ENCODE measurements at places on chromosomes 3 and 15.
A peak's percentile ranks its signal among the peaks of the same experiment; 100 is the strongest.

DNA sequence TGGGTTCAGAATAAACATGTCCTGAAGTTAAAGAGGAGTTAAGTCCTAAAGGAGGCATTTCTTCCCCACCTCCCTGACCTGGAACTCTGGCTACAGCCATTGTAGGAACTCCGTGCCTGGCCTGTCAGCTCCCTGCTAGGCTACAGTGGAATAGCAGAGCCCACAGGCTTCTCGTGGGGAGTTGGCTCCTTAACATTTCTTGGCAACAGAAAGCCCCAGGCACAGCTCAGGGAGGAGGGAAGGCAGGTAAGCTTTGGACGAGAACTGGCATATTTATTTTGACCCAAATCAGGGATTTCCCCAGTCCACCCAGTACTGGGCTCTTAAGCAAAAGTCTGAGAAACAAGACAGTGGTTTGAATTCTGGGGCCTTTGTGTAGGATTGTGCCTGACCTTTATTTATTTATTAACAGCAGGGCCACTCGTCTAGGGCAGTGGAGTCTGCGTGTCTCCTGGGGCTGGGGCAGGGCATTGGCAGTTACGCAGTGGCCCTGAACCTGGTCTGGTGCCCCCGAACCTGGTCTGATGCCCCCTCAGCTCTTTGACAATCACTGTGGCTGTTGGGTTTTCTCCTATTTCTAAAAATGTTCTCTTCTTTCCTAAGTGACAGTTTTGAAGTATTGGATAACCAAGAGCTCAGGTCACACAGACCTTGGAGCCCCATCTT lies 7.9 kb upstream of the ISG20 start:
- DNase-seq: no peak

DNA sequence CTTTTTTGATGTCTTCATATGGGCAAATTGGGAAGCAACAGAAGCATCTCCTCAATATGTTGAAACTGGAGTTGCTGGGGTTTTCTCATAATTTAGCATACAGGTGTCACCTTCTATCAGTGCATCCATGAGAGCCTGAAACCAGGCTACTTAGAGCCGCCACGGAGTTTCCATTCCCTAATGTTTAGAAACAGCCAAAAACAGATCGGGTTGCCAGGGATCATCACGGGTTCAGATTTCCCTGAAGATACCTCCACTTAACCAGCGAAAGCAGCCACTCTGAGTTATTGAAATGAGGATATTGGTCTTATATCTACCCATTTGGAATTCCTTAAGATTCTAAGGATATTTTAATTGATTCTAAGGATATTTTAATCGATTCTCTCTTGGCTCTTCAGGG lies 14.5 kb downstream of the TERB2 start:
- no peak for DNase-seq

DNA sequence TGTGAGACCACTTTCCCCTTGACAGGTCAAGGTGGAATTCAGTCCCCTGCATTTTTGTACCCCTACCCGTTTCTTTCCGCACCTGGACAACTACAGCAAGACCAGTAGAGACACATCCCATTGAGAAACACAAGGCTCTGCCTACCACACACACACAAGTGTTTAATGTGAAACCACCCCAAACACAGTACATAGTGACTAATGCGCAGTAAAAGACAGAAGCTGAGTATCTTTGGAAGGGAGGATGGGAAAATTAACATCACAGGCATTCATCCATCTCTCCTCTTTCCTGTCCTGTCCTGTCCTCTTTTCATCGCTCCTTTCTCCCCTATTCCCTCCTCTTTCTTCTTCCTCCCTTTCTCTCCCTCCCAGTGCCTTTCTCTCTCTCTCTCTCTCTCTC lies 64.8 kb downstream of the SCN11A start:
- DNase-seq: no peak

DNA sequence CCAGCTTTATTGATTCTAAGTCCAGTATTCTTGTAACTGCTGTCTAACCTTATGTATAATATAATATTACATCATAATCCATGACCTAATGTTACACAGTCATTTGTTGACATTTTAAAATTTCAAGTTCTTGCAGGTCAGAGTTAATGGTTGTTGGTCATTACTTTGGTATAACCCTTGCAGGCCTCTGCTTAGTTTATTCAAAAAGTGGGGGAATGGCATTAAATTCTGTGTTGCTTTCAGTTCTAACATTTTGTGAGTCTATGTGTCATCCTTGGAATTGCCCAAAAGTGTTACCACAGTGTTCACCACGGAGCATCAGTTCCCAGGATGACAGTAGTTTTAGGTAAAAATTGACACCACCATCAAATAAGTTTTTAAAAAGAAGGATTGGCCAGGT lies 174.8 kb upstream of the BCL6 start:
- no peak for DNase-seq

- DNase-seq: peak; percentile 45
Measured at GRCh38 chr3:11452885-11453847, 181.0 kb downstream of the ATG7 start.

- DNase-seq: peak; percentile 17
Measured at GRCh38 chr3:31534065-31534425, 1.3 kb downstream of the STT3B start.

- DNase-seq: peak; percentile 70
Measured at GRCh38 chr15:84654689-84655453, 788 bp upstream of the WDR73 start.

DNA sequence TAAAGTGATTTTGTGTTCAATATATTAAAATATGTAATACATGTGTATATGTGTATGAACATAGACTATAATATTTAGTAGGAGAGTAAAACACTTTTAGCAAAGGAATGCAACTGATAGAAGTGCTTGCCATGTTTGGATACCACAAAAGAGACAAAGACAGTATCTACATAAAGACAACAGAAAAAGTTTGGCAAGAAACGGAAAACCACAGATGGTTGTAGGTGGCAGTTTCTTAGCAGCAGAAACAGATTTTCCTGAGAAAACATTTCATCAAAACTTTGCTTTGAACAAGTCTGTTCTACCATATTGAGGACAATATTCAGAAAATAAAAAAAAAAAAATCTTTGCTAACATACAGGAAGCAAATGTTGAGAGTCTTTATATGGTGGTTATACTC lies 1560.4 kb upstream of the GBE1 start:
- no peak for DNase-seq

- no peak for DNase-seq
Measured at GRCh38 chr15:94443186-94443585, 211.8 kb downstream of the MCTP2 start.
